Caudate nucleus (tissue), 63 donors: ENCODE measurements at places on chromosomes 4 and X.

GRCh38 chr4:95142932-95143331 is 385.2 kb downstream of the BMPR1B start:
- no peak for DNase-seq

- DNase-seq: no peak
Observed at GRCh38 chr4:7191546-7192251, 639 bp upstream of the SORCS2 start.

GRCh38 chrX:101022020-101022419 is 29.9 kb downstream of the TRMT2B start:
- DNase-seq: no peak

DNA sequence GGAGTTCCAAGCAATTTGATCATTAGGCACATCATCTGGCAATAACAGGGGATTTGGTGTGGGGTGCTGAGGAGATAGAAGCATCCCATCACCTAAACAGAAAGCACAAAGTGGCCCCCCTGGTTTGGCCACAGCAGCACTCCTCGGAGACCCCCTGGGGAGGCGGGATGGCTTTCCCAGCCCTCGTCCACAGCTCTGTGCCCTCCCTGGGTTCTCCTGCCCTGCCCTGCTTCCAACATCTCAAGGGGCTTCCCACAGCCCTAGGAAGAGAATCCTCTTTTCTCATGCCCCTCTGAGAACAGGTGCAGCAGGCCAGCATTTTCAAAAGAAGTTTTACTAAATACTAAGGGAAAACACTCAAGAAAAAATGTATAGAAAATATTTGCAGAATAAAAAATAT is 12.8 kb downstream of the ATP5ME start:
- no peak for DNase-seq

GRCh38 chr4:6889736-6890324 is 19.8 kb upstream of the TBC1D14 start:
- no peak for DNase-seq

DNA sequence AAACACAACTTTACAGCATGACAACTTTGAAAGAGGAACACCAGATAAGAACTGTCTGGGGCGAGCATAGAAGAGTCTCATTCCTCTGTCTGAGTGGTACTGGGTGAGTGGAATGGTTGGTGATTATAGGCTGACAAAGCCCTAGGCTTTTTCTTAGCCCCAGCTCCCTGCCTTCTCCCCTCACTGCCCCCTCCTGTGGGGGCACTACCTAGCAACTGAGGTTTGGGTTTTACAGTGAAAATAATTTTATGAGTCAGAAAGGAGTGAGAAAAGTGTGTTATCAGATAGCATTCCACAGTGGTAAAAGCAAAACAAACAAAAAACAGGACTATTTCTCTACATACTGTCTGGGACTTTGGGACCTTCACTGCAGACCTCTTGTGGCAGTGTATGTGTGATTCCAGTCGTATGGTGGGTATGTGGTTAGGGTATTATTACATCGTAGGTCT is 10.5 kb upstream of the TMEM165 start:
- no peak for DNase-seq

- DNase-seq: no peak
Observed at GRCh38 chr4:65954416-65954815, 284.1 kb upstream of the EPHA5 start.

DNA sequence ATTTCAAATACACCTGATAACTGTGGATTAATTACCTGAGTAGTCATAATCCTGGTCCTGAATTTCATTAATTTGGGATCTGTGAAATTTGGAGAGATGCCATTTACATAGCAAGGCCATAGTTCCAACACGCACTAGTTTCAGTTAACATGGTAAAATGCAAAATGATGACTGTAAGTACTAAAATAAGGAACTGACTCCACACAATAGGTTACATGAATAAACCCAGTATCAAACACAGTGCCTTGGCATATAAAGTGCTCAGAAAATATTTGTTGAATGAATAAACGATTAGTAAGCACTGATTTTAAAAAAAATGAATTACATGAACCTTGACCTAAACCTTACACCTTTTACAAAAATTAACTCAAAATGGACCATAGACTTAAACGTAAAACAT is 9.0 kb downstream of the FBXO8 start:
- DNase-seq: no peak

GRCh38 chrX:150849486-150849885 is 49.0 kb downstream of the CD99L2 start:
- no peak for DNase-seq

- DNase-seq: peak; percentile 77
Observed at GRCh38 chr4:170089668-170090351, at the start of gene AADAT. TSS of gene AADAT (minus strand) at chr4:170089956. CDS start at chr4:170089690, 266 bp downstream.

DNA sequence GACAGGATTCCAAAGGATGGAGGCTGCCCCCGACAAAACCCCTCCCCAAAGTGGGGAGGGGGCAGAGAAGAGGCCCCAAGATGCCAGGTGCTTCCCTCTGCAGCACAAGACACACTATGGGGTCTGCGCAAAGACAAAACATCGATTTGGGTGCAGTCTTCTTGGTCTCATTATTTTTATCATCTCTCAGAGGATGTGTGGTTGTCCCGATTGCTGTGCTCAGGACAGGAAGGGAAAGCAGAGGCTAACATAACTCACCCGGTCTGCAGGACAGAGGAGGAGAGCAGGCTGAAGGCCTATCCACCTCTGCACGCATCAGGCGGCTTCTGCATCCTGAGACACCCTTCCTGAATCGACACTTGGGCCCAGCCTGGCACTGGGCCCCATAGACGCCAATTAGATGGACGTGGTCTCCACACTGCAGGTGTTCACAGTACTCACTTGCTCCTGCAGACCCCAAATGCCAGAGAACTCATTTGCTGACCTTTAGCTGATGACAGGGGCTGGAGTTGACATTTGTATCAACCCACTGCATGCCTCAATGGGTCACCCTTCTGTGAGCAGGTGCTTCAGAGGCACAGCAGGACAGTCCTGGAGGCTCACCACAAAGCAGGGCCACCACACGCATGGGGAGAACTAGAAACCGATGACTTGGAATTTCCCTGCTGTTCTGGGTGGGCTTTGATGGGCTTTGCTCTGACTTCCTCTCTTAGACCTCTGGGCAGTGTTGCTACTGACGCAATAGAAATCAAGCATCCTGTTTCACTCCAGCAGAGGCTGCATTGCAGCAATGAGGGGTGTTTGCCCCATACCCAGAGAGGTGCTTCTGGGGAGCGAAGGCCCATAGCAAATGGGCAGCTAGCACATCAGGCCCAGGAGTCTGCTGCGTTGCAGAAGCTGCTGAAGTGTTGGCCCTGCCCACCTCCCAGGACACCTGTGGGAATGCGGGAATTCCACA is 96.3 kb upstream of the ENPP6 start:
- no peak for DNase-seq

- no peak for DNase-seq
Observed at GRCh38 chrX:111445485-111445884, 33.5 kb upstream of the DCX start.

- no peak for DNase-seq
Observed at GRCh38 chrX:144327495-144327894, 443.6 kb downstream of the UBE2NL start.

DNA sequence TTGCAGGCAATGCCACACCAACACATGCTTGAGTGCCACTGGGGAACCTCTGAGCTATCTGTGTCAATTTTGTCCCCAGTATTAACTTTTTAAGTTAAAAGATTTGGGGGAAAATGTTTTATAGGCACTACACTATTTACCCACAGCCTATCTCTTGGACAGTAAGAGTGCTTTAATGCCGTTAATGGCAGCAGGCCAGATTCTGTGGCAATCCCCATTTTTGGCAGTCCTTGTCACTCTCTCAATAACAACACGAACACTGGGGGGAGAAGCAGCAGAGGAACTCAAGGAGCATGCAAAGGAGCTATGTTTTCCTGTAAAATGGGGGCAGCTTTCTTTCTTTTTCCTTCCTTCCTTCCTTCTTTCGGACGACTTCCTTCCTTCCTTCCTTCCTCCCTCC is 168.6 kb downstream of the NSUN7 start:
- DNase-seq: no peak

DNA sequence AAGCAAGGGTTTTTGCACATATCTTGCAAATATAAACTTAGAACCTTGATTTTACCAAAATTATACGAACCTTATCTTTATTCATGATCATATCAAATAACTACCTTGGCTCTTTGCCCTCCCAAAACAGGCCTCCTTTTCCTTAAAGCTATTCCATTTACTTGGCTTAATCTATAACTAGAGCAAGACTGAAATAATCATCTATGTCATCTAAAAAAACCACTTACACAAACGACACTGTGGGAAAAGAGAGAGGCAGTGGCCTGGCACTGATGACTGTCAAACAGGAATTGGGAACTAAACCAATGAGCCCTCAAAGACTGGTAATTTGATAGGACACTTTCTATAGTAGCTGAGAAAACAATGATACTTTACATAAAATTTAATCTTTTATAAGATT is 11.7 kb upstream of the PTPN13 start:
- DNase-seq: no peak

DNA sequence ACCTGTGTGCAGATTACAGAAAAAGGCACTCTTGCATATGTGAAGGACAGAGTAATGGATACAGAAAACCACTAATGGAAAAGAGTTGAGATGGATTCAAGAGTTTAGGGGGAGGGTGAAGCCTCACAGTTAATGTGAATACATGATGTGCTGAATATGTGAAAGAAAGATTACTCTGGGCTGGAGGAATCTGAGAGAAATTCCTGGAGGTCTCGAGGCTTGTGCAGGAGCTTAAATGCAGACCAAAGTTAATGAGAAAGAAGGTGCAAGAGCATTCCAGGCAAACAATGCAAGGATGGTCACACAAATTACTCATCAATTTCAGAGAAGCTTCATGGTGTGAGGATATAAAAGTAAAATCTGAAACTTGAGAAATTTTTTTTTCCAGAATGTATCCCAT is 768.8 kb downstream of the STPG2 start:
- no peak for DNase-seq

GRCh38 chrX:153969904-153970356 is 1.7 kb downstream of the HCFC1 start:
- peak; percentile 55 for DNase-seq

- no peak for DNase-seq
Observed at GRCh38 chrX:154991039-154991438, 31.5 kb downstream of the F8 start.

- DNase-seq: no peak
Observed at GRCh38 chr4:151319490-151319889, 5.9 kb downstream of the SH3D19 start.

DNA sequence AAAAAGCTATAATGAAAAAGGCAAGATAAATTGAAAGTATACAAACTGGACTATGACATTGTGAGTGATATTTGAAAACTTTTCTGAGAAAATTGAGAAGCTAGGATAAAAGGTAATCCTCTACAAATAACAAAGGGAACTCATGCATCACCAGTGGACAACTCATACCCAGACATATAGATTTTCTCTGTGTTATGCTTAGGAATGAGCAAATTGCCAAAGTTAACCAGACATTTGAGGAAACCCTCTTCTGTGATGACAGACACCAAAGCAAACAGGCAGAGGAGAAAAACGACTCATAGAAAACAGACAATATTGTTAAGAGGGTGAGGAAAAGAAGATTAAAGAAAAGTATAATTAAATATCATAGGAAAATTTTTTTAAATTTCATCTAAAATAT is 186.5 kb downstream of the MAB21L2 start:
- DNase-seq: no peak

DNA sequence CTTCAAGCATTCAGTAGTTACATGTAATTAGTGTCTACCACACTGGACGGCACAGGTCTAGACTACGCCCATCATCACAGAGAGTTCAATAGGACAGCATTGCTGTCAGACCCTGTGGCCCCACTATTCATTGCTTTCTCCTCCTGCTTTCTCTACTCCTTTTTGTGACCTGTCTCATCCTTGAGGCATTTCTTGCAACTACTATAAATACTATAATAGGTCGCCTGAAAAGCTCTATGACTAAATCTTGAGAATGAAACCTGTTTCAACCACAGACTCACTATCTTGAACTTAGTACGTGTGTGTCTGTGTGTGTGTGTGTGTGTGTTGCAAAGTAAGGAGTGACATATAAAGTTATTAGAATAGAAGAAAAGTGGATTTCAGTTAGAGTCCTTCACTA is 252.9 kb upstream of the KLF3 start:
- no peak for DNase-seq

GRCh38 chrX:70437921-70438665 is 6.5 kb upstream of the DLG3 start:
- DNase-seq: no peak

- DNase-seq: no peak
Observed at GRCh38 chrX:9845578-9845952, 59.3 kb downstream of the SHROOM2 start.

DNA sequence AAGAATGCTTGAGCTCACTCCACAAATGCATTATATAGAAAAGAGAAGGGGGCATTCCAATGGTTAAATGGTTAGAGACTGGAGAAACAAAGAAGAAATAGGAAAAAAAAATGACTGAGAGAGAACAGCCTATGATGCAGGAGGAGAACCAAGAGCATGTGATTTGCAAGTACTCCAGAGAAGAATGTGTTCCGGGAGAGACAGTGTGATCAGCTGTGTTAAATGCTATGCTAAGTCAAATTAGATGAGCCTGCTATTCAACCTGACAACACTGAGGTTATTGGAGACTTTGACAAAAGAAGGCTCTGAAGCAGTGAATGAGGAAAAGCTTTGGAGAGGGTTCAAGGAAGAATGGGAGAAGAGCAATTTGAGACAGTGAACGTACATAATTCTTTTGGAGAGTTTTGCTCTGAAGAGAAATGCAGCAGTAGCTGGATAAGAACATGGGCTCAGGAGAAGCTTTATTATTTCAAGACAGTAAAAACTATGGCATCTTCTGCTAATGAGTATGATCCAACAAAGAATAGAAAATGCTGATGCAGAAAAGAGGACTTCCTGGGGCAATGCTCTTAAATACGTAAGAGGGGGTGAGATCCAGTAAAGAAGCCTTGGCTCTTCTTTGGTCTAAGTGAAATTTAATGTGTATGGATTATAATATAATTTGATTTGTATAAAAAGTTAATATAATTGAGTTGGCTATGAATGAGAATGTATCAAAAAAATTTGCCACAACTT is 66.3 kb downstream of the PPP3CA start:
- no peak for DNase-seq

DNA sequence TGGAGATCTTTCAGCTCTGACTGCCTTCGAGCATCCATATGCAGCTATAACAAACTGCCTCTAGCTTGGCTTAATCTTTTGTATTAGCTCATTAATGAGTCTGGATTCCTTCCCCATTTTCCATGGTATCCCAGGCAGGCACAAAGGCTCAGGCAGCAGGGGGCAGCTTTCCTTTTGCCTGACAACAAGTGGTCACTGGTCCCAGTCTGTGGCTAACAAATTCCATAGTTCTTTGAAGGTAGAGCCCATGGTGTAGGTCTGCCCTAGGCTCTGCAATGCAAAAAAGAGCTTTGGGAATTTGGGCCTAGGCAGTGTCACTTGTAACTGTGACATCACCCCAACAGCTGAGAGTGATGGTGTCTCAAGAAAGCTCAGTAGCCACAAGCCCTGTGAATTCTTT is 234.4 kb upstream of the GPC4 start:
- DNase-seq: no peak

- DNase-seq: no peak
Observed at GRCh38 chr4:67861513-67861912, 22.3 kb downstream of the TMPRSS11D start.

GRCh38 chr4:912548-913279 is 19.4 kb downstream of the GAK start:
- no peak for DNase-seq
